Stimulated activated CD4-positive, alpha-beta T cell treated with anti-CD3 and anti-CD28 coated beads, Interleukin-1b, Interleukin-23, amount 100 ng/mL, for 4 hours (primary cell): ENCODE measurements at places on chromosomes 7 and 10.

- DNase-seq: no peak
Measured at GRCh38 chr7:88835147-88835728, 39.7 kb upstream of the TEX47 start.

DNA sequence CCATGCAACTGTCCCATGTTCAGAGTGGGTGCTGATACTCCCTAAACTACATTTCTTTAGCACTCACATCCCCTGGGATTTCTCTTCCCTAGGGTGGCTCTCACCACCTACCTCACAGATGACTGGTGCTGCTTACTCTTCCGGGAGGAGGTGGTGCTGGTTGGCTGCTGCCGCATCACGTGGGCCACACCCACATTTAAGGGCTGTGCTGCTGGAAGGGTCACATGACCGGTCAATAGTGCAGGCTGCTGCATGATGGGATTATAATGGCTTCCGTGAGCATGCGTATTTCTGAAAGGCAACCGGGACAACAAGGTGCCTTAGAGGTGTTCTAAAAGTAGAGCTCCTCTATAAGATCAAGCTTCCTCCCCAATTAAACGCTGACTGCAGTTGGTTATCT is 76.8 kb downstream of the CLEC2L start:
- DNase-seq: no peak

GRCh38 chr10:79003183-79004100 is 65.3 kb upstream of the ZMIZ1 start:
- no peak for DNase-seq

DNA sequence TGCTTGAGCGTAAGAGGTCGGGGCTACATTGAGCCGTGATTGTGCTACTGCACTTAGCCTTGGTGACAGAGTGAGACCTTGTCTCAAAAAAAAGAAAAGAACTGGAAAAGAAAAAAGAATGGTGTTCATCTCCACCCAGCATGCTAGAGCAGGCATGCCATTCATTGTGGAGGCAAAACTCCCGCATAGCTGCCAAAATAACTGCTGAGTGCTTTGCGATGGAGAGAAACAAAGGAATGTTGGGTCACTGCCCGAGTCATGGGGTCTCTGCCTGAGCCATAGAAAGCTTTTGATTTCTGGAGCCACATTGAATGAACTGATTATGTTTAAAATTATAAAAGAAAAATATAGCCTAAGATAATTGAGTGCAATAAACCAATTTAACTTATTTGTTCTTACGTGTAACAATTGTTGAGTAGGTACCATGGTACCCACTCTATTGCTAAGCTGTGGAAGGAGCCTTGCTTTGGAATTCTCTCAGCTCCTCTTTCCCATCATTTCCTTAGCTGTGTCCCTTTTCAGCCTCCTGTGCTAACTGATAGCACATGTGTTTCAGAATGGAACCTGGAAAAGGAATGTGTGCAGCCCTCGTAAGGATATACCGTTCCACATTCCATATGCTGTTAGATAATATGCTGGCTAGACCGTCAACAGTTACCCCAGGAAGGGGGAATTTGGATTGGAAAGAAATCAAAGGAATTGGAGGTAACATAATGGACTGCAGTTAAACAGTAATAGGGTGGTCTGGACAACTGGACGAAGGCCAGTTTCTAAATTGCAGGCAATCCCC is 99.0 kb downstream of the KIAA1217 start:
- DNase-seq: no peak

DNA sequence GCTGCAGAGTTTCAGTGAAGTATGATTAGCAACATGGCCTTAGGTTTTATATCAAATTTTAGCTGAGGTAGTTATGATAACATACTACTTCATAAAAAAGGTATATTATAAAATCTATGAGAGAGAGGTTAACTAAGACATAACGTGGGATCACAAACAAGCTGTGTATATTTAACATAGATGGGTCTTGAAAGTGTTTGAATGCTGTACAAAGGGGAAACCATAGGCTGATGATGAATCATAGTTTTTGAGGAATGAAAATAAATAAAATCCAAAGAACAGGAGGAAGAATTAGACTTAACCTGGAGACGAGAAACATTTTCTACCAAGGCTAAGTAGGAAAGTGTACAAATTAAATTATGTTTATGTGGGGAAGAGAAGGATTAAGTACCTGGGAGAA is 119.0 kb downstream of the GNAI1 start:
- DNase-seq: no peak

- no peak for DNase-seq
Measured at GRCh38 chr7:52325237-52325636, 710.2 kb upstream of the POM121L12 start.

- no peak for DNase-seq
Measured at GRCh38 chr10:76874176-76874575, 763.4 kb downstream of the KCNMA1 start.

DNA sequence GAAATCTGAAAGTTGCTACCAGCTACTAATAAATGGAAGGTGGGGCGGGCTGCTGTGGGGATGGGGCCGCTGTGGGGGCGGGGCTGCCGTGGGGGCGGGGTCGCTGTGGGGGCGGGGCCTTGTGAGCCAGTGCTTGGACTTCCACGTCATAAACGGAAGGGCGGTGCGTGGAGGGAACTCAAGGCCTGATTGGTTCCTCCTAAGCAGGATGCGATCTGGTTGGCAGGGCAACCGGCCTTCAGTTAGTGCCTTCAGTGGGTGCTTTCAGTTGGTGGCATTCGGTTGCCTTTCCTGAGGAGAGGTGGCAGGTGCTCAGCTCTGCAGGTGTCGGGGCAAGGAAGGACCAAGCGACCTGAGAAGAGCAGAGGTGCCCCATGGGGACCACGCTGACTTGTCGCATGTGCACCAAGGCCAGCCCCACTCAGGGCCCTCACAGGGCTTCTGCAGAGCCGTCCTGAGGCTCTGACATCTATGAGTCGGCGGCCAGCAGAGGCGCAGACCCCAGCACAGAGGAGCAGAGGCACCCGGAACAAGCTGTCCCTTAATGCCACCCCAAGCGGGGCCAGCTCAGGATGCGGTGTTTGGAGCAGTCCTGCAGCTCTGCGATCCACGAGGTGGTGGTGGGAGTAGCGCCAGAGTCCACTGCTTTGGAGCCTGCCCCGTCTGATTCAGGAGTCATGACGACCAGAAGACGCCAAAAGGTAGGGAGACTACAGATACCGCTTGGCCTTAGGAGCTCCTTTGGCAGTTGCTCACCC is 54.4 kb upstream of the PDSS1 start:
- DNase-seq: no peak

DNA sequence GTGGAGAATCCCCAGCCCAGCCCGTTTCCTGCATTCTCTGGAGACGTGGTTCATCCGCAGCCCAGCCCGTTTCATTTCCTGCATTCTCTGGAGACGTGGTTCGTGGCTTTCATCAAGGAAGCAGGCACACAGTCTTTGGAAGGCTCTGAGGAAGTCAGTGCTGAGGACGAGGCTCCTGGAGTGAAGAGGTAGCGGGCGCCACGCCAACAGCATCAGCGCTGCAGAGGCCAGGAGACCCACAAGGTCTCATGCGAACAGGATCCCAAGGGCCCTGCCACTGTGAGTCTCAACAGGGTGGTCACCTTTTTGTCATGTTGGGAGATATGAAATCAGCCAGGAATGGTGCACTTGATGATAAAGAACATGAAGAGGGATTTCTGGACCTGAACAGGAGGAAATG is 12.4 kb upstream of the TCERG1L start:
- DNase-seq: no peak

- DNase-seq: no peak
Measured at GRCh38 chr10:88386204-88386788, 196.8 kb downstream of the RNLS start.

DNA sequence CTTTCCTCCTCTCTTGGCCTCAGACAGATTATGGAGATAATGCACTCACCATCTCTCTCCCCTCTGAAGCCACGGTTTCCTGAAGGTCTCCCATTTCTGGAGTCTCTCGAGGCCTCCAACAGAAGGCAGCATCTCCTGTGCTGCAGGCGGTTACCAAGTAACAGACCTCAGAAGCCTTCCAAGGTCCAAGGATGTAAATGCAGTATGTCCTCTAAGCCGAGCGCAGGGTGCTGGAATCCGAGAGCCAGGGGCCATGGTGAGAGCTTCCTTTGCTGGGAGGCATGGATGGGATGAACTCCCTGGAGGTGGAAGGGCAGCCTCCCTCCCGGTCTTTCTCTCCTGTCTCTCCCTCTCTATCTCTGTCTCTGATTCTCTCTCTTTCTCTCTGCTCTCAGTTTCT is 79.8 kb downstream of the ADARB2 start:
- DNase-seq: no peak

GRCh38 chr7:133633055-133633454 is 380.2 kb downstream of the EXOC4 start:
- DNase-seq: no peak

- DNase-seq: no peak
Measured at GRCh38 chr7:121876656-121877500, 3.9 kb downstream of the PTPRZ1 start.

GRCh38 chr7:151194188-151194587 is 7.1 kb upstream of the ASB10 start:
- DNase-seq: no peak

DNA sequence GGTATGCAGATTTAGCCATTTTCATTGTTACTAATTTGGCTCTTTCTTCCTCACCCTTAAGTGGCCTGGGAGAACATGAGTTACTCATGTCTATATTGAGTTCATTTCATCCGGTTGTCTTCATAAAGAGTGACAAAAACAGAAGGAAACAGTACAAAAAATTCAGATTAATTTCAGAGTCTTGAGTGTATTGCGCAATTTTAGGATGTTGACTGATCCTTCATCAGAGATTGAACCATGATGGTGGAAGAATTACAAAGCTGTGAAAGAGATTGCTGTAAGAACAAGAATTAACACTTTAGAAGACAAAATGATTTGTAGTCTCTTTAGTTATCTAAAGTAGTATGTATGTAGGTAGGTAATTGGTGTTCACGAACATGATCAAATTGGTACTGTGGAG is 194.0 kb upstream of the PPP1R3A start:
- no peak for DNase-seq

DNA sequence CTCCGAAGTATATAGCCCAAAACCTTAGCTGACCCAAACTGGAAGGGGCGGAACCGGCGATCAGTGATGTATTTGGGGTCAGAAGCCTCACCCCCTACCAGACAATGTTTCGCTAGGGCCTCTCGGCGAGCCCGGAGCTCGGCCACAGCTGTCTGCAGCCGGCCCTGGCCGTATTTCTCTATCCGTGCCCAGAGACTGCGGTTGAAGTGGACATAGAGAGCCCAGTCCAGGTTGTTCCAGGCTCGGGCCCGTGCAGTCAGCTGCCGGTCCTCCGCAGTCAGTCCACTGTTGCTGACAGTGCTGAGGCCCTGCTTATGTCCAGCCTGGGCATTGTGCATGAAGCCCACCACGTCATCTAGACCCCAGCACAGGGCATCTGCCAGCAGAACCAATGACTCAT is 1.5 kb upstream of the TRAPPC14 start:
- no peak for DNase-seq

- no peak for DNase-seq
Measured at GRCh38 chr10:845526-845925, 86.0 kb downstream of the LARP4B start.

DNA sequence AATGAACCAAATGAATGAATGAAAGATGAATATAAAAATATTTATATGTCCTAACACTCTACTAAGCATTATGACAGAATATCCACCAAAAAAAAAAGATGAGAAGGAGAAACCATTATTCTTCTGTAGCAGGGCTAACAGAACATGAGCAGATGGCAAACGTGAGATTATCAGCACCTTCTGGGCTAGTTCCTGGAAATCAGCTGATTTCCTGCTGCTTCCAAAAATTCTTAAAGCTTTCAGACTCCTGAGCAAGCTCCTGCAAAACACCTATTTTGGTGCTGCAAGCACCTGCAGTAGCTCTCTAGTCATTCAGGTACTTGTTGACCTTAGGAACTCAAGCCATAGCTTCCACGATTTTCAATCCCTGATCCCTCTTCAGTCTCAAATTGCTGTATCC is 51.8 kb downstream of the NPSR1 start:
- DNase-seq: no peak

DNA sequence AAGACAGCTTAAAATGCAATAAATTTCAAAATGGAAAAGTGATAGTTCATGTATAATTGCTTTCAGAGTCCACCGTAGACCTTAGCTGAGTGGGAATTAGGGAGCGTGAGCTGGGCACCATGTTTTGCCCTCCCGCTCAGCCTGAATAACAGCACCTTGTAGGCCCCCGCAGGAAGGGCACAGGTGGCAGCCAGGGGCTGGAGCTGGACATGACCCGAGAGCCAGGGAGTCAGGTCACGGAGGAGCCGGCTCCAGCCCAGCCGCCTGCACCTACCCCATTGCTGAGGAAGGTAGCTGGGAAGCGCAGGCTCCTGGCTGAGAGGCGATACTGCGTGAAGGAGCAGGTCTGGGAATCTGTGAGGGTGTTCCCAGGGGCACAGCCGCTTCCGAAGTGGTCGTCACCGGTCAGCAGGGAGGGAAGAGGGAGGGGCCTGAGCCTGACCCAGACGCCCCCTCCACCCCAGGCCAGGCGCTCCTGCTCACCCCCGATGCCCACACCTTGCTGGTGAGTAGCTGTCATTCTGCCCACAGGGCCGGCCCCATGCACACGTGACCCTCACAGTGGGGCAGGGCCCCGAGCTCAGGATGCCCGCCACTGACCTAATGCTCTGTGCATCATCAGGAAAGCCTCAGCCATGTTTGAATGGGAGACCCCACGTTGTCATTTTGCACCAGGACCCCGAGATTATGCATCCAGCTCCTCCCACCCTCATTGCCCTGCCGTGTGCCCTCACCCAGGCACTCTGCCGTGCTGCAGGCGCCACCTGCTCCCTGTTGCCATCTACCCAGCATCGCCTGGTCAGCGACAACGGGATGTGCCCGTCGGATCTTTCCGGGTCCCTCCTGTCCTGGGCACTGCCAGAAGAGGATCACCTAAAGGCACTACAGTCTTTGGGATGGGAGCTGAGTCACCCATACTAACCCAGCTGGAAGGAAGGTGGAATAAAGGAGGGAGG is 129.2 kb upstream of the TCERG1L start:
- DNase-seq: no peak

DNA sequence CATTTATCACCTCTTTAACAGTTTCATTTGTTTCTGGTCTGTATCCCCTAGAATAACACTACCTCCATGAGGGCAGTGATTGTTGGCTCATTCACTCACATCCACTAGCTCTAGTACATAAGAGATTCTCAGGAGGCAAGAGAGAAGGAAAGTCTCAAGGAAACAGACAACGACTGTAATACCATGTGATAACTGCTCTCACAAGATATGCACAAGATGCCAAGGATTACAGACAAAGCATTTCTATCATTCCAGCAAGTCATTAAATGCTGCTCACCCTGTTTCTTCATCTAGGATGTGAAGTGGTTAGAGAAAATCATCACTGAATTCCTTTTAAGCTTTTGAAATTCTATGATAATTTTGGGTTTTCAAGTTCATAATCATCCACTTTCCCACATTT is 115.3 kb downstream of the HIBADH start:
- no peak for DNase-seq

DNA sequence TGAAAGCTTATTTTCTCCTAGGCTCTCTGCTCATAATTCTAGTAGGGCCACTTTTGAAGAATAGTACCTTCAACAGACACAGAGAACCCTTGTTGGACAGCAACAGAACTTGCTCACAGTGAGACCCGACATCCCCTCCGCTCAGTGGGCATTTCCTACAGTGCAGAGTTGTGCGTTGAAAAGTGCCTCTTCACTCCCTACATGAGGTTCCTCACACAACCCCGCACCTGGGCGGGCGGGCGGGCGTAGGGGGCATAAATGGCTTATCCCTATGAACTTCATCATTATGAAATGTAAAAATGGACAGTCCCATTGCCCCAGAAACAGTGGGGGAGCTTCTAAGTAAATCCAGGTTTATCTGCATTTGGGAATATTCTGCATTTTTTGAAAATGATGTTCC is 174.9 kb downstream of the MGMT start:
- no peak for DNase-seq
